ENCODE measurements at places on chromosomes 16 and 17. TPM values are rescaled to one million over a fixed set of nuclear protein-coding genes. Genes with fewer than 3 reads are reported as not detected.
A peak's percentile ranks its signal among the peaks of the same experiment; 100 is the strongest.

DNA sequence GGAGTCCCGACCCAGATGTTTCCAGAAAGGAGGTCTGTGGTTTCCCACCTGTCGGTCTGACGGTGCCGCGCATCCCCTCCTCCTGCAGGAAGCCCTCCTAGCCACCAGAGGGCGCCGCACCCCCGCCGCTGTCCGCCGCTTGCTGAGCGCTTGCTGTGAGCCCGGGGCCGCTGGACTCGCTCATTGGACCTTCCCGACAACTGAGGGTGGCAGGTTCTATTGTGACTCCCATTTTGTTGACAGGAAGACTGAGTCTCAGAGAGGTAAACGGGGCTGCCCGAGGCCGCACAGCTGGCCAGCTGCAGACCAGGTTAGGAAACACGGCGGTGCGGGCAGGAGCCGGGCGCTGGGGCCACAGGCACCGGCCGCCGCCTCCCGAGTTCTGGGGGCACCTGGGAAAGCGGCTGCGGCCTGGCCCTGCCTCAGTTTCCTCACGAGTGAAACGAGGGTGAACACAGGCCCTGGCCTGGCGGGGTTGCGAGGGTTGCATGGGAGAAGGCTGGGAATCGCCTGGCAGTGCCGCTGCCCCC is 191.1 kb upstream of the CIBAR2 start:
- peak; percentile 44 for DNase-seq
- no peaks in the 10 kb centered on the region for H3K36me3 ChIP-seq
- H3K4me3 ChIP-seq, result no peak overlapping the region
- no peaks in the 10 kb centered on the region for H3K27me3 ChIP-seq
- peaks cover 8% of the 10 kb centered on the region for H3K4me1 ChIP-seq

DNA sequence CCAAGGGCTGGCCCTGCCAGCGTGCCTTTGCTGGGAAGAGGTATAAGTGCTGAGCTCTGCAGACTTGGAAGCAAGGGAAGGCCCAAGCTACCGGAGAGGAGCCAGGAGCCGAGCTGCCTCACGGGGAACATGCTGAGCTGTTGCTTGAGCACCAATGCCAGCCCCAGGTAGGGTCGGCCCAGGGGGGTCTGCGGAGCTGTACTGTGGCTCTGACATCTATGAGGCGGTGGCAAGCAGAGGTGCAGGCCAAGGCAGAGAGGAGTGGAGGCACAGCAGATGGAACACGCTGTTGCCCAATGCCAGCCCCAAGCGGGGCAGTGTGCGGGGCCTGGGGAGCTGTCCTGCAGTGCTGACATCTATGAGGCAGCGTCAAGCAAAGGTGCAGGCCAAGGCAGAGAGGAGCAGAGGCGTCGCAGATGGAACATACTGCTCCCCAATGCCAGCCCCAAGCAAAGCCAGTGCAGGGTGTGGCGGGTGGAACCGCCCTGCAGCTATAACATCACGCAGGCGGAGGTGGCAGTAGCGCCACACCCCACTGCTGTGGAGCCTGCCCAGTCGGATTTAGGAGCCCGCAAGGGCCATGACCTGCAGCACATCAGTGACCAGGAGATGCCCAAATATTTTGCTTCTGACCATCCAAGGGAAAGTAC is 10.0 kb downstream of the GGA2 start:
- no peak overlapping the region for H3K27ac ChIP-seq
- peaks cover 27% of the 10 kb centered on the region for H3K4me1 ChIP-seq
- H3K4me3 ChIP-seq, result no peak overlapping the region
- H3K27me3 ChIP-seq, result no peaks in the 10 kb centered on the region
- H3K36me3 ChIP-seq, result peaks cover 3% of the 10 kb centered on the region
- DNase-seq, result no peak

GRCh38 chr17:78535273-78536197 is 41.7 kb downstream of the DNAH17 start:
- DNase-seq, result no peak
- H3K27me3 ChIP-seq, result peaks cover 1% of the 10 kb centered on the region
- H3K4me3 ChIP-seq, result no peak overlapping the region

DNA sequence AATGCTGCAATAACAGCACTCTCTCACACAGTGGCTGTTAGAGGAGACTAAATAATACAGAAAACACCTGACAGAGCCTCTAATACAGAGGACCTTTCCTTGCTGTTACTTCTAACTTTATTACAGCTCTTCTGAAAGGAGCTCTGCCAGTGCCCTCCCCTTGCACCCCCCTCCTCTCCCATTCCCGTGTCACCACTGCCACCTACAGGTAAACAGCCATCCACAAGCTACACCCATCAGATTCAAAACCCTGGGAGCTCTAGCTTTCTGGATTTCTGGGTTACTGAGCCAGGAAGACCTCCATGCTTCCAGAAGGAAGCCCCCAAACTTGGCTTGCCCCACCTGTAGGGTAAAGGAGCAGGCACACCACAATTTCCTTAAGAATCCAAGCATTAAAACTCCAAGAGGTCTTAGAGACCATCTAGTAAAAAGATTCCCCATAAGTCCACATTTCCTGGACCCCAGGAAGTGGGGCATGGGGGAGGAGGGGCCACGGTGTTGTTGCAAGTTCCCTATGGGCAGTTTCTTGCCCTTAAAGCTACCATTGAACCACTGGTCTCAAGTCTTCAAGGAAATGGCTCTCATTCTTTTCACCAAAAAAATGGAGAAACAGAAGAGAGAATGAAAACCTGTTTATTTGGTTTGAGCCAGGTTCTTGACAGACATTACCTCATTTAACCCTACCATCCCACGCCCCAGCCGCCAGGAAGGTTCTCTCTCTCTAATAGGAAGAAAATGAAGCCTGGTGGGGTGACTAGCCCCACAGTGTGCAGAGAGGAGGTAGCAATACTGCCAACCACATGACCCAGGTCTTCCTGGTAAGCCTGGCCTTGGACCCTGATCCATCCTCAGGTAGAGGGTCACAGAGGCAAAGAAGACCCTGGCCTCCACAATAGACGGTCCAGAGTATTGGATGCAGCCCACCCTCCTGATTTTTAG is 52.8 kb downstream of the TOM1L2 start:
- DNase-seq, result peak; percentile 78
- peak overlapping the region; percentile 12 for H3K27ac ChIP-seq
- no peaks in the 10 kb centered on the region for H3K27me3 ChIP-seq
- peaks cover 28% of the 10 kb centered on the region for H3K4me1 ChIP-seq
- H3K36me3 ChIP-seq, result no peaks in the 10 kb centered on the region

DNA sequence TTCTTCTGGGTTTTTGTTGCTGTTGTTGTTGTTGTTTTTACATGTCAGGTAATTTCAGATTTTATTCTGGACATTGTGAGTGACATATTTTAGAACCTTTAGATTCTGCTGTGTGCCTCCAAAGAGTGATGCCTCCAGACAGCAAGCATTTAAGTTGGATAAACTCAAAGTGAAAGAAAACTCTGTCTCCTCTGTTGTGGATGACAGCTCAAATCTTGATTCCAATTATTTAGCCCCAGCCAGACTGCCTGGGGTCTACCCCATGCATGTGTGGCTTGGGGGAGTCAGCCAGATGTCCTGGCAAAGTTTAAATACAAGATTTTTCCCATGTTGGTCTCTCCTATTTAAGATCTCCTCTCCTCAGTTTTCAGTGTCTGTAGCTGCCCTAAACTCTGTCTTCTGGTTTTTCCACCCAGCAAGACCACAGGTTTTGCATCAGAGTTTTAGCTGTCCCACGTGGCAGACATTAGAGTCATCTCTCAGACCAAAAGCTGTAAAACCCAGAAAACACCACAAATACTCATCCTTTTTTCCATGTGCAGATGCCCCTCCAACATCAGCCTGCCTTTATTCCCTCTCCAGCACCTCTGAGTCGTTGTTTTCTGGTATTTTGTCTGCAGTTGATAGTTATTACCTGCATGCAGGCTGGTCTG is 19.4 kb upstream of the ZNF469 start:
- no peak overlapping the region for H3K4me3 ChIP-seq
- H3K4me1 ChIP-seq, result no peaks in the 10 kb centered on the region
- peaks cover 16% of the 10 kb centered on the region for H3K27me3 ChIP-seq
- no peak overlapping the region for H3K27ac ChIP-seq
- DNase-seq, result no peak

DNA sequence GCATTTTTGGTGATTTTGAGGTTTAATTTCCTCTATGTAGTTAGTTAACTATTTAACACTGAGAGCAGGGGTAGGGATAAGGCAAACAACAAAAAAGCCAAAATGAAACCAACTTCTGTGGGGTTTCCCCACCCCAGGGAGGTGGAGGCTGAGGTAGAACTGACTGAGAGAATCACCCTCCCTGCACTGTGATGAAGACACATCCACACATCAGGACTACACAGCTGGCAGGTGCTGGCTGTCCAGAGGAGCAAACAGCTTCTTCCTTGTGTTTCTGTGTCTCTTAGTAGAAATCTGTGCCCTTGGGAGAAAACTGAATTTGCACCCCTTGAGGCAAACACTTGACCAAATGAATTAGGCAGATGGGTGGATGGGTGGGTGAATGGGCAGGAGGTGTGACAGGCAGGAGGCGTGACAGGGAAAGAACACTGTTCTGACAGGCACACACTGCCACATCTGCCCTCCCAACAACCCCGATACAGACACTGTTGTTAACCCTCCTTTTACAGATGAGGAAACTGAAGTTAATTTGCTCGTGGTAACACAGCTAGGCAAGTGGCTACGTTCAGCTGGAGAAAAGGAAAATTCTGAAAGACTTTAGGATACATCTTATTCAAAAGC is 62.9 kb upstream of the AMZ2 start:
- no peaks in the 10 kb centered on the region for H3K36me3 ChIP-seq
- no peak overlapping the region for H3K4me3 ChIP-seq
- DNase-seq, result no peak
- H3K27ac ChIP-seq, result no peak overlapping the region
- no peaks in the 10 kb centered on the region for H3K4me1 ChIP-seq
- no peaks in the 10 kb centered on the region for H3K27me3 ChIP-seq

OVCA2 gene
- 41.3 TPM for total RNA-seq

UBE2I gene
- 230 TPM for total RNA-seq

FAHD1 gene
- 27.9 TPM for total RNA-seq
